ENCODE measurements at places on chromosomes 4 and X. TPM values are rescaled to one million over a fixed set of nuclear protein-coding genes. Genes with fewer than 3 reads are reported as not detected.
A peak's percentile ranks its signal among the peaks of the same experiment; 100 is the strongest.

GRCh38 chr4:104206784-104207183 is 287.9 kb downstream of the CXXC4 start:
- no peak for DNase-seq

The ANOS1 gene
- total RNA-seq = not detected

The REPS2 gene
- total RNA-seq = 3.7 TPM

The GAGE12F gene
- total RNA-seq = not detected

GRCh38 chrX:135639066-135639780 is 74.2 kb upstream of the CT45A1 start:
- DNase-seq = no peak

The FGFBP2 gene
- not detected for total RNA-seq

- peak; percentile 18 for DNase-seq
These were observed 338 bp upstream of the KLHL2 start for GRCh38 chr4:165207016-165207430.

DNA sequence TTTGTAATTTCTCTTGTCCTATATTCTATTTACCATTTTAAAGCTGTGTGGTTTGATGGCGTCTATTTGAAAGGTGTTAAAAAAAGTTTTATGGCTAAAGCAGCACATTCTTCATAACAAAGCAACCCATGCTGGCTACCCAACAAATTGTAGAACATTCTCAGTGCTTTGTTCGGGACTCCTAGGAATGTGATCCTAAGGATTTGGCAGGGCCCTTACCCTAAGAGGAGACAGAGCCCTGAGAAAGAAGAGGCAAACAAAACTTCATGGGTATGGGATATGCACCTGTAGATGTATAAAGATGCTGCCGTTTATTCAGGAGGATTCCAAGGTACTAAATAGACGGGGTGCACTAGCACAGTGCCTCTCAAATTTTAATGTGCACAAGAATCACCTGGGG is 370.8 kb upstream of the DIPK2B start:
- DNase-seq = no peak

The TMEM150C gene
- total RNA-seq = 0.26 TPM

GRCh38 chrX:68163441-68163840 is 269.9 kb downstream of the OPHN1 start:
- peak; percentile 42 for DNase-seq

DNA sequence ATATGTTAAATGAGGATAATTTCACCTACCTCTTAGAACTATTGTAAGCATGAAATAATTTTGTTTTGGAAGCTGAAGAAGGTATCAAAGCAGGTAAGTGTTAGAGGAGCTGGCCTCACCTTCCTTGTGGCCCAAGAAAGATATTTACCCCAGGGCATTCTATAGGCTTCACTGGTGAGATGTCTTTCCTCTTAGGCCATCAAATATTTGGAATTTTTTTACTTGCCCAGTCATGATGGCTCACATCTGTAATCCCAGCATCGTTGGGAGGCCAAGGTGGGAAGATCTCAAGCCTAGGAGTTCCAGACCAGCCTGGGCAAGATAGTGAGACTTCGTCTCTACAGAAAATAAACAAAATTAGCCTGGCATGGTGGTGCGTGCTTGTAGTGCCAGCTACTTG is 6.1 kb upstream of the SMS start:
- no peak for DNase-seq

DNA sequence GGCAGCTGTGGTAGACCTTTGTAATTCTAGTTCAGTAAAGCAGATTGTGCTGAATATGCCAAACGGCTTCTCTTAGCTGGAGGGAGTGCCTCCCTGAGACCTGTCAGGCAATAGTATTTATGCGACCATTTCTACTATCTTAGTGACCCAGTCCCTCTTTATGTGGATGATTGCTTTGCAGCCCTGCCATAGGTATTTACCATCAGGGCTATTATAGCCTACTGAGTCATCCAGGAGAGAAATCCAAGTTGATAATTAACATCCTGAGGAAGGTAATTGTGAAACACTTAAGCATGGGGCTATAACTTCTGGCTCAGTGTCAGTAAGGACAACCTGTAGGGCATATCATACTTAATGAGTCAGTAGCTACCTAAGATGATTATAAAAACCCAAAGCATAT is 103.9 kb upstream of the MAOA start:
- DNase-seq = no peak

The F8A2 gene
- total RNA-seq = not detected

The ENPEP gene
- 0.13 TPM for total RNA-seq

The MAGEA11 gene
- total RNA-seq = not detected

The NUDT9 gene
- total RNA-seq = 8.4 TPM

GRCh38 chr4:125131891-125132680 is 182.7 kb upstream of the FAT4 start:
- DNase-seq = no peak

DNA sequence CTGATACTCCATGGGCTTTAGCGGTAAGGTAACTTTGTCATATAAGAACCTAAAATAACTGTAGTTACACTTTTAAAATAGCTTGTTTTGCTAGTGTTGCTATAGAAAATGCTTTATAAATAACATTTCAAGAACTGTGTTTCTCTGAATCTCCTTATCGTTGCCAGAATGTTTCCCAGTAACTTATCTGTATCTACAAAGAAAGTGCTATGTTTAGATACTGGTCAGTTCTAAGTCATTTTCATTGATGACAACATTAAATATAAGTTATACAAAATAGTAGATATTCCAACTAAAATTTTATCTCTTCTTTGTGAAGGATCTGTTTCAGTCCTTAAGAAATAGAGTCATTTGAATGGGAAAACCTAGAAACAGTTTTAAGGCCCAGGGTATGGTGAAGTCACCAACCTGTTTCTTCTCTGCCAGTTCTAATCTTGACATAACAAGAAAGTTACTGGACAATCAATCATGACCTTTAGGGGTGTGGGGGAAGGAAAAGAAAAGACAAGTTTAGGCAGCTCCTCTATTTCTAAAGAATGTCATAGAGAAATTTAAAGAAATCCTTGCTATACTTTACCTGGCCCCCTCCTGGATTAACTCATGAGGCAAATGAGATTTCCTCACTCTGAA is 425.9 kb downstream of the RPA4 start:
- no peak for DNase-seq

The SSX4 gene
- not detected for total RNA-seq

DNA sequence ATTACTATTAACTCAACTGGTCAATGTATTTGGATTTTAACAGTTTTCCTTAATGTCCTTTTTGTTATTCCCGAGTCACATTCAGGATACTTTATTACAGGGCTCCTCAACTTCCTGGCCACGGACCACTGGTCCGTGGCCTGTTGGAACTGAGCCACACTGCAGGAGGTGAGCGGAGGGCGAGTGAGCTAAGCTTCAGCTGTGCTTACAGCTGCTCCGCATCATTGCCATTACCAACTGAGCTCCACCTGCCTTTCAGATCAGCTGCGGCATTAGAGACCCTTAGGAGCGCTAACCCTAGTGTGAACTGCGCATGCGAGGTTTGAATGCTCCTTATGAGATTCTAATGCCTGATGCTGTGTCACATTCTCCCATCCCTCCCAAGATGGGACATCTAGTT is 591.7 kb downstream of the CCSER1 start:
- no peak for DNase-seq

GRCh38 chr4:158313566-158313965 is 103.3 kb downstream of the TMEM144 start:
- DNase-seq = peak; percentile 15

GRCh38 chrX:121052122-121052521 is 4.7 kb downstream of the GLUD2 start:
- no peak for DNase-seq
